HuH-7.5 (cell line): ENCODE measurements at places on chromosomes 6 and 20.
A peak's percentile ranks its signal among the peaks of the same experiment; 100 is the strongest.

DNA sequence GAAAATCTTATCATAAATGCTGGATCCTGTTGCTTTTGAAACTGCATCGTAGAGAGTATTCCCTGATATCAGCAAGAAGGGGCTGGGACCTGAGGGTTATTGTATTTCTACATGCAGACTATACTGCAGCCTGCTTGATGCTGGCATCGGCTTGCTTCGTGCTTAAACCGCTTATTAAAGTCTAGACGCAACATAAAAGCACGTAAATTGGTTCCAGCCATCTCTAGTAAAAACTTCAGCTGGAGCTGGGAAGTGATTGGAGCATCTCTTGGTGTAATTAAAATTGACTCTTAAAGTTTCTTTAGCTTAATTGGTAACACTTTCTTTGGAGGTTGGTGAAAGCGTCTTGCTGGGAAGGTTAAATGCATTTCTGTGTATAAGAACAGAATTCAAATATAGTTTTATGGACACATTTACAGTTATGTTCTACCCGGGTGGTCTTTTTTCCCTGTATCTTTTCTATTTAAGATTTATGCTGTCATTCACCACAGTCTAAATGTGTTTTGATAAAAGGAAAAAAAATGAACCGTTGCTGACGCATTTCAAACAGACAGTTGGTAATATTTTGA lies 139.0 kb upstream of the JAG1 start:
- DNase-seq = no peak

DNA sequence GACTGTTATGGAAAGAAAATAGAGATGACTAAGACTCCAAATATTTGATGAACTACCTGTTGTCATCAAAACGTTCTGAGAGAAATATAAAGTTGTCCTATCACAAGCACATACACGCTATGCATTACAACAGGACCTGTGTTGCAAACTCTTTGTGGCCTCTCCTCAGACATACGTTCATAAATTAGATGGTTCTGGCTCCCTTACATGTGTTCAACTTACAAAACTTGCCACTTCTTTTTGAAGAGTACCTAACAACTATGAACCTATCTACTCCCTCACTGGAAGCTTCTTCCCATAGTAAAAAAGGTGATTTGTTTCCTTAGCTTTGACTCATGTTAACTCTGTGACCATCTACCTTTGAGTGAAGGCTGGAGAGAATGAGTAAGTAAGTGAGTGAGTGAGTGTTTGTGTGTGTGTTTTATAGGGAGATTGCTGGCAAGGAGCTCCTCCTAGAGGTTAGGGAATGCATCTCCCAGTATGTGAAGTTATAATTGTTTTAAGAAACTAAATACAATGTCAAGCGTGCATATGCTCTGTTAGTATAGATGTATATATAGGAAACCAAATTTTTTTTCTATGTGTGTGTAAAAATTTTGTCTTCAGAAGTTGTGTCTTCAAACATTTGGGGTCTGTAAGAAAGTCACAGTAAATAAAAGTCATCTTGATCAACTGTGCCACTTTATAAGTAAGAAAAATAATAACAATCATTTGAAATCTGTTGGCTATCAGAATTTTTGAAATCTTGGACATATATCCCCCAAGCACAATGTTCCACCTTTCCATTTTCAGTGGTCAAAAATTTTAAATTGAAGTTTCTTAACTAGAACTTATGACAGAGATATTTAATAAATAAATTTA lies 1211.1 kb upstream of the GJE1 start:
- peak; percentile 18 for DNase-seq

GRCh38 chr6:5044866-5045265 lies 40.3 kb upstream of the PPP1R3G start:
- no peak for DNase-seq

DNA sequence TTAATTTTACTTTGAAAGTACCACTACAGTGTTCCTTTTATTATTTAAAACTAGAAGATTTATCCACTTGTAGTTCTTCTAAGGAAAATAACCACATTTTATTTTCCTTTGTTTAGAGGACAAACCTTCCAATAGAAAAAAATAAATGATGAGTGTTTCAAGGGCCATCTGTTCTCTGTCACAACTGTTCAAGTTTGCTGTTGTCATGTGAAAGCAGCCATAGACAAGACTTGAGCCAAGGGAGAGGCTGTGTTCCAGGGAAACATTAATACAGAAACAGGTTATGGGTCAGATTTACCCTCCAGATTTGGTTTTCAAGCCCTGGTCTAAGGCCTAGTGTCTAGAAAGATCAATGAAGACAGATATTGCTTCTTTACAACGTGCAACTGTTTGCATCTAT lies 463.6 kb downstream of the C6orf118 start:
- DNase-seq = no peak

DNA sequence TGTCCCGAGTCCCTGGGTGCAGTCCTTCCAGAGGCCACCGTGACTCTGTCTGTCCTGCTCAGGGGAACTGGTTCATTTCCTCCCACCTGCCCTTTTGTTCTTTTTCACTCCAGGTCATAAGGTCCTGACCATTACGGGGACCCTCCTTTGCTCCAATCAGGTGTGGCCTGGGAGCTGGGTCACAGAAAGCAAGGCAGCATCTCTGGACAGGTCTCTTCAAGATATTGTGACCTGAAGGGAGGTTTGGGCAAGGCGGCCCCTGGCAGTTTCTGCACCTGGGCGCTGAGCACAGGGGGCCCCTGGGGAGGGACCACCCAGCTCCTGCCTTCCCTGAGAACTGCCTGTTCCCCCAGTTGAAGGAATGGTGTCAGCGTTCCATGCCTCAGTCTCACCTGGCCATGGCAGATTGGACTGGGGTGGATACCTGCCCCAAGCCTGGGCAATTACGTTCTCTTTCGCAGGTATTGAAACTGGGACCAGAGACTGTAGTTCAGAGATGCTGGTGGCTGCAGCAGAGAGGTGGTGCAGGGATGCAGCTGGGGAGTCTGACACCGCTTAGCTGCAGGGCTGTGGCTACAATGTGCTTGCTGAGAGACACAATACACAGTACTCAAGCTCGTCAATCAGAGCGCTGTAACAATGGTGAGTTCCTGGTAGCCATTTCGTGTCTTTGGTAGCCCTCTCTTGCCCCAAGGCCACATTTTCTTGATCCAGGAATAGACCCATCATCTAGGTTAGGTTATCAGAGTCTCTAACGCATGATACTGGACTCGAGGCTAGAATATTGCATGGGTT lies 15.6 kb upstream of the NELFCD start:
- no peak for DNase-seq

- no peak for DNase-seq
Observed at GRCh38 chr6:163454425-163454824, 39.9 kb downstream of the QKI start.
